ENCODE measurements at places on chromosomes 1 and 21.

- DNase-seq, result peak; percentile 68
These were observed 155.3 kb downstream of the ROR1 start for GRCh38 chr1:63929106-63929478.

DNA sequence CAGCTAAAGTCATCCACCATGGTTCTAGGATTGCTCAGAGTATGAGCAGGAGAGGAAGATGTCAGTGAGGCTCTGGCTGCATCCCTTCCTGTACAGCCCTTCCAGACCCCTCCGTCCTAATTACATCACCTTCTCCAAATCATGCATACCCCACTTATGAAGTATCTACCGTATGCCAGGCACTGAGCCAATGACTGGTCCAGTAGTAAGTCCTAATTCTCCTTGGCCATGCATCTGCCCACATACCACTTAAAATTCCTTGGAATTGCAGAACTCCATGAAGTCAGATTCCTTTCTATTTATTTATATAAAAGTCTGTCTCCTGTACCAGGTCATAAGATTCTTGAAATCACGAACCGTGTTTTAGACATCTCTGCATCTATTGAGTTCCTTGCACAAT, 106.1 kb downstream of the SEC16B start:
- DNase-seq, result no peak

GRCh38 chr1:180002437-180002836, 47.8 kb downstream of the CEP350 start:
- no peak for DNase-seq

GRCh38 chr1:209095627-209096595, 487.6 kb upstream of the CAMK1G start:
- DNase-seq, result peak; percentile 66

DNA sequence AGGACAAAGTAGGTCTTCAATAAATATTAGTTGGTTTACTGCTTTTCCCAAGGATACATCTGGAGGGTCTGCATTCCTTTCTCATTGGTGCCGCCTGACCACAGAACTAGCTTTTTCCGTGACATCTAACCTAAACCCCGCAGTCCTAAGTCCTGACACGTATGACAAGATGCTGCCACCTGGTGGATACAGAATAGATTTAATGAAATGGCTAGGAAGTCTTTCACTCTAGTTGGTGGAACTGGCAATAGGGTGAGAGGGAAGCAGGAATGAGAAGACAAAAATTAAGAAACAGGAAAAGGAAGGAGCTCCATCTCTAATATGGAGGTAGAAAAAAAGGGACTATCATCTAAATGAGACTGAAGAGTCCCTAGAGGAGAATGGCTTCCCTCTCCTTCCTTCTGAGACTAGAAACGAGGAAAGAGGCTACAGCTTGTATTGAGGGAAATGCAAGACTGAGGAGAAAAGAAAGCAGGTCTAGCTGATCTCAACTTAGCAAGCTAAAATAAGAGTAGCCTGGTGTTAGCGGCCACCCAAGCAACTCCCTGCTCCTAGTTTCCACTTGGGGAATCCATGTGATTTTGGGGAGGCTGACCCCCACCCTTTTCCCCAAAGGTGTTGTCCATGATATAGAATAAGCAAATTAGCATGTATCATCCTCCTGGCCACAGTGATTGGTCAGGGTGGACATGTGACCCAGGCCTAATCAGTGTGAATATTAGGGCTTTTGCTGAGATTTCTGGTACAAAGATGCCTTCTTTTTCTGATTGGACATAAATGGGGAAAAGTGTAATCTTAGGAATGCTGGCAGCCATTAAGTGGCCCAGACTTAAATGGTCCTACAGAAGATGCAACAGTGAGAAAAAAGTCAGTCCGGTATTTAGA, 5.9 kb downstream of the RFX5 start:
- peak; percentile 96 for DNase-seq

DNA sequence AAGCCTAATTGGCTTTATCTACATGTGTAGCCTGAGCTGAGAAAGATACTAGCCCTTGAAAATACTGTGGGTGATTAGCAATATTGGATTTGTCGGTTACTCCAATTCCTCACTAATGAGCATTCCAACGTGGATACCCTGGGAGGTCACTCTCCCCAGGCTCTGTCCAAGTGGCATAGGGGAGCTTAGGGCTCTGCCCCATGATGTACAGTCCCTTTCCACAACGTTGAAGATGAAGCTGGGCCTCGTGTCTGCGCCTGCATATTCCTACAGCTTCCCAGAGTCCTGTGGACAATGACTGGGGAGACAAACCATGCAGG, 2.6 kb downstream of the RCC1 start:
- peak; percentile 74 for DNase-seq

GRCh38 chr1:113396585-113396984, 6.3 kb downstream of the MAGI3 start:
- DNase-seq, result no peak

All from NCI-H82 (cell line).